ENCODE measurements at places on chromosomes 5 and 9.

- no peak for DNase-seq
Observed at GRCh38 chr5:99314721-99315120, 385.9 kb upstream of the CHD1 start.

GRCh38 chr9:120756531-120756930 is 36.7 kb downstream of the FBXW2 start:
- DNase-seq: no peak

DNA sequence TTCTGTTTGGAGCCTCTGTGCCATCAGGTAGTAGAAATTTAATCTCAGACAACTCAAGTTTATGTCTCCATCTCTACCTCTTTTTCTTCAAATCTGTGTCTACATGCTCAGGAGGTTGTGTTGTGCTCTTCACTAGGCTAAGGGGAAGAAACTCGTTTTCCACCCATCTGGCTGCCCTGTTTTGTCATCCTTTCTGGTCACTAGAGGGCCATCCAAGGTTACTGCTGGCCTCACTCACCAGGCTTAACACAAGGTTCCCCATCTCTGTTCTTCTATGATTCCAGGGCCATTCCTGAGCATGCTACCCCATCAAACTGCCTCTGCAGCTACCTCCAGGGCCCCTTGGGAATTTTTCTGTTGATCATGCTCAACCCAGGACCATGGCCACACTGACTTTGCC is 213.3 kb upstream of the FBXL7 start:
- no peak for DNase-seq

- no peak for DNase-seq
Observed at GRCh38 chr5:35990941-35991611, at the start of gene UGT3A1. Gene UGT3A1, minus strand, starts transcription at chr5:35991390. Its CDS starts 150 bp downstream, at chr5:35991240.

DNA sequence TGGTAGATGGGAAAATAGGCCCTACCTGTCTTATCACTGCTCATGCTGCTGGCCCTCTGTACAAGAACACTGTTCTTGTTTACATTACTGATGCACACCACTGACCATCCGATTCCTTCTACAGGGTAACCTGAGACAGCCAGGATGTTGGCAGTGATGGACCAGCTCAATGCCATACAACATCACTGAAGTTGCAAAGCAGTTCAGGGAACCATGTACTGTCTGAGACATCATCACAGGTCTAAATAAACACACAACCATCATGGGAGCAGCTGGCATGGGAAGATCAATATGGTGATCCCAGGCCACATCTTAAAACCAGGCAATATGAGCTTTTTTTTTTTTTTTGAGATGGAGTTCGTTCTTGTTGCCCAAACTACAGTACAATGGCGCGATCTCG is 59.0 kb downstream of the IARS1 start:
- no peak for DNase-seq

DNA sequence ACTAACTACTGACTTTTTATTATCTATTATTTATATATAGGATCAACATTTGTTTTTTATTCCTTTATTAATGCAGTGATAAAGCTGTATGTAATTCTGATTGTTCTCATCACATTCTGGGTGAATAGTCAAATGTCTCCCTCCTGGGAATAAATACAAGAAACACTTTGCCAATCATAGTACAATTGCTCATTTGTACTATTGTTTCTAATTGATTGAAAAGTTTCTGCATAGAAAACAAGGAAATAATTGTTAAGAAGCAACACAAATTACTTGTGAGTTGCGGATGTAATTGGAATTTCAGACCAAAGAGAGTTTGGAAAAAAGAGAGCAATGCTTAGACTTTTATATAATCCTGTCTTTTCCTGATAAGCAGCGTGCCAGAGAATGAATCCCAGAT is 1013.9 kb downstream of the EFNA5 start:
- DNase-seq: no peak

GRCh38 chr5:6081727-6082210 is 296.6 kb downstream of the MED10 start:
- DNase-seq: no peak

GRCh38 chr9:137174722-137175293 is 3.0 kb upstream of the TMEM210 start:
- no peak for DNase-seq

GRCh38 chr9:135480071-135480939 is 723 bp downstream of the PPP1R26 start:
- DNase-seq: peak; percentile 83

DNA sequence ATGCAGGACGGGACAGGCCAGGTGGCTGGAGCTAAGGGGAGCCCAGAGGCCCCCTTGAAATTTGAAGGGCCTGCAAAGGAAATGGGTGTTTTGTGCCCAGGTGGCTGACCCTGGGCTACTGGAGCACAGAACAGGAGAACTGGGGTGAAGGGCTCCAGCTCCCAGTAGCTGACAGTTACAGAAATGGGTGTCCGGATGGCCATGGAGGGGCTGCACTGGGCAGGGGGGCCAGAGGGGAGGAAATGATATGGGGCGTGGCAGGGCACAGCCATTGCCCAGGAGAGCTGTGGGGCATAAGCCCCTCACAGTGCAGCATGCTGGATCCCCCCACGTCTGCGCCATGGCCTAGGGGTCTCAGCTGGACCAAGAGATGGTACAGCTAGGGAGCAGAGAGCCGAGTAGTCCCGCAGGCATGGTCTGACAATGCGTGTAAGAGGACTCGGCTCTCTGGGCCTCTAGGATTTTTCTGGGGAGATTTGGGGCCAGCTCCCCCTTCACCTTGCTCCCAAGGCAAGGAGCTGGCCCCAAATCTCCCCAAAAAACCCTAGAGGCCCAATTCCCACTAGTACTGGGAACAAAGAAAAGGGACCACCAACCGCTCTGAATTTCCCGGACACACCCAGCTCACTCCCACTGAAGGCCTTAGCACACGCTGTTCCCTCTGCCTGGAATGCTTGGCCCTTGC is 7.9 kb upstream of the CARD19 start:
- no peak for DNase-seq

DNA sequence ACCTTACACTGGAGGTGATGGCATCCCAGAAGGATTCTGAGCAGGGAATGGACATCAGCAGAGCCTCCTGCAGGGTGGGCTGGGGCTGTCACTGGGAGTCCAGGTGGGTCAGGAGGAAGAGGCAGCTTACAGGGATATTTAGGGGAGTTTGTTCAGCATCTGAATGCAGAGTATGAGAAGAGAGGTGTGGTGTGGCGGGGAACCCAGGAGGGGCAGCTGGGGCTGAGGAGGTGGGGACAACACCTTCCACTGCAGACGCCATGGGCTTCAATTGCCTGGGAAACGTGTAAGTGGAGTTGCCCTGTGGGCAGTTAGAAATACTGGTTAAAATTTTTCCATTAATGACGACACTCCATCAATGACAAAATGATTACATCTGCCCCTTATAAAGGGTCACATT is 33.5 kb downstream of the S1PR3 start:
- no peak for DNase-seq

DNA sequence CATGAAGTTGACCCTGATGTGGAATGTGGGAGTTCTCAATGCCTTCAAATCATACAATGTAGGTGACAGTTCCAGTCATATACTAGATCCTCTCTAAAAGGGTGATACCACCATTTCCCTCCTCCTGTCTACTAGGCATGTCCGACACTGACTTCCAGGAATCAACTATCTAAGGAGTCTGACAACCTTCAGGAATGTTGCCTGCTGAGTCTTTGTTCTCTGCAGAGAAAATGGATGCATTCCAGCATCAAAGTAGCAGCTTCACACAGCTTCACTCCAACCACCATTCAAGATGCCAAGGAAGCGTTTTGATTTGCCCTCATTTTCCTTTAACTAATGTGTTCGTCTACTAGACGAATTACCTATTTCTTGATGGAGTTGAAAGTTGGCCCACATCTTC is 530.2 kb downstream of the EBF1 start:
- DNase-seq: no peak

- no peak for DNase-seq
Observed at GRCh38 chr5:174796711-174797192, 72.4 kb downstream of the MSX2 start.

DNA sequence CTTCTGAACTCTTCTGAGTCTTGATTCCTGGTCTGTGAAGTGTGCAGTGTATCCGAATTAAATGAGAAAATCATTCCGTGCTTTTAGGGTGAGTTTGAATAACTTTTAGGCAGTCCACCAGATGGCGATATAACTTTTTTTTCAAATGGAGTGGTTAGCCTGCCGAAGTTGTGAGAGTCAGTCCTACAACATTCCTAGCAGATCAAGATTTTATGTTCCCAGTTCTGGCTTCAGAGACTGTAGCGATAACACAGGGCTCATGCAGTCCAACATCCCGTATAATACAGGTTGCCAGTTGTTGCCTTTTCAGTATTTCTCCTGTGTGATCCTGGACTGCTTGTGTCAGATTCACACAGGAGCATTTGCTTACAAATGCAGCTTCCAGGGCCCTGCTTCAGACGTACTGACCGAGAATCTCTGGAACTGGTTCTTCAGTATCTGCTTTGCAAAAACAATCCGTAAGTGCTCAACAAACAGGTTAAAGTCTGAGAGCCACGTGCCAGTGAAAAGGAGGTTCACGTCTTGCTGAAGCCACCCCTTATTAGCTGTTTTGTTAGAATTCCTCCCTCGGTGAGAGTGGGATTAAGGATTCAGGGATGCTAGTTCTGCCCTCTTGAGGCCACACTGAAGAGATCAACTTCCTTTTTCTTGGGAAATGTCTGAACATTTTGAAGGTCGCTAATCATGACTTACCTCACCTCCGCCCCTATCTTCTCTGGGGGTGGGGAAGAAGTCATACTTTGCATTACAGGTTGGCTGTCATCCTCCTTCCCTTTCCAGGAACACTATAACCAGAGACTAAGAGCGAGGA is 22.8 kb downstream of the SMIM3 start:
- DNase-seq: peak; percentile 66

GRCh38 chr9:124264823-124265233 is 7.1 kb downstream of the NEK6 start:
- no peak for DNase-seq

DNA sequence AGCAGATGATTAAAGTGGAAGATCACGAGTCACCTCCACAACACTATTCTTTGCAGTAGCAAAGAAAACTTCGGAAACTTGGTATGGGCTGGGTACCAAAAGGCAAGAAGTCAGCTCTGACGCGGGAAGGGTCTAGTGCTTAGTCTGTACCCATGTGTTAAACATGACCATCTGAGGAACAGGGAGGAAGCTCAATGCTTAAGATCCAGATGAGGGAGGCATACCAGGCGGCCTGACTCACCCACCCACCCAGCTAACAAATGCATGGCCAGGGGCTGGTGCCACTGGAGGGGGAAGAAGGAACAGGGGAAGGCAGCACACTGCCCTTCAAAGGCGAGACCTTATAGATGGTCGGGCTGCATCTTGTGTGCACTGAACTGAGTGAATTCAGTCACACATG is 41.8 kb downstream of the CAMSAP1 start:
- no peak for DNase-seq

DNA sequence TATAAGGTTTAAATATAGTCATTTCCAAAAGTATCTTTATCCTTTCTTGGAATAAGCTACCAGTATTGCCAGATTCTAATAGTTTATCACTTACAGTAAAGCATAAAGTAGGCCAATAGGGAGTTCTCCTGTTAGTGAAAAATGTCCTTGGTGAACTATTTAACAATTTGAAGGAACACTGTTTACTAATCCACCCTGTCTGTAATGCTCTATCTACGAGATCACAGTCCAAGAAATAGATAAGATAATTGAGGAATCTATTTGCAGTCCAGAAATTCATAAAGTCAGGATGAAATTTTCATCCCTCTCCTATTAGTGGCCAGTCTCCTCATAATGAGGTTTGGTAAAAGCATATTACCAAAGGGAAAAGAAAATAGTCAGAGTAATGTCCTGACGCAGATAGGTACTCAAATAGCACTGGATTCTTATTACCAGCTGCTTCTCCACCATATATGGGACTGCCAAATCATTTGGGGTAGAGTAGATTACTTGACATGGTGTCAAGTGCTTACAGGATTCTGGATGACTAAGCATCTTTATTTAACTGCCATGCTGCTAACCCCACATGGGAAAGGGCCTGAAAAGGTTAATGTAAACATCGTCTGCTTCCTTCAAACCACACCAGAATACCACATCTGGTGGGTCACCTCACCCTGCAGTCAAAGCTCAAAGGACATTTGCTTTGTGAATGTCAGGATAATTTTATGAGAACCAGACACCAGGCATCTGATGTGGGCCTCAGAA is 808.1 kb downstream of the EFNA5 start:
- DNase-seq: no peak

DNA sequence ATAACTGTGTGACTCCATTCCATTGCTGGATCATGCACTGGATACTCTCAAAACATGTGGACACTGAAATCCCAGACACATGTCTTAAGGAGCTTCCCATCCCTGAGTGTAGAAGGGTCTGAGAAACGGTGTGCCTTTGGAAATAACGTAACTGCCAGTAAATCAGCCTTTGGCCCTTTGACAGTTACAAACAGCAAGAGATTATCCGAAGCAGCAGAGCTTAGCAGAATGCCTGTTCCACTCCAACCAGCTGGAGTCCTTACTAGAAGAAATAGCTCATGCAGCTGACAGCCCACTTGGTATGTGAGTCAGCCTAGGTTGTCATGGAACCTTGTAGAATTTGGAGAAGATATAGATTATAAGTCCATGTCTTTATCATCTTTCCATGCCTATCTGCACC is 7.0 kb downstream of the TMEM252 start:
- DNase-seq: no peak

GRCh38 chr5:106909716-106910115 is 761.0 kb downstream of the EFNA5 start:
- DNase-seq: no peak

GRCh38 chr5:76137887-76138542 is 54.8 kb downstream of the SV2C start:
- DNase-seq: no peak

DNA sequence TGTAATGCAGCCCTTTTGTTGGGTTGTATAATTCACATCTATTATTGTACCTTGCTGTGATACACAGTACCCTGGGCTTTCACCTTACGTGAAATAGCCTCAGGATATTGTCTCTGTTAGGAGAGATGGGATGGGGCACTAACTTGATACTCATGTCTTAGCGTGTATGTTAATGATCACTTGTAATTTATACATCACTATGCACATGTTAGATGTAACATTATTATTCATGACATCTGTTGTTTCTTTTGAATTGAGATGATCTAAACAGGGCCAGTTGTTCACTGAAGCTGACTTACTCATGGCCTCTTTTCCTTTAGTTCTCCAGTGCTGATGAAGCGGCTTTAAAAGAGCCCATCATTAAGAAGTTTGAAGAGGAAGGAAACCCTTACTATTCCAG is 65.2 kb downstream of the MCCC2 start:
- DNase-seq: no peak

GRCh38 chr5:133952729-133953567 is 15.5 kb downstream of the C5orf15 start:
- peak; percentile 88 for DNase-seq

Measured in GM03348 (cell line).